Renal cortical epithelial cell (primary cell): ENCODE measurements at places on chromosomes 6 and 20. TPM values are rescaled to one million over a fixed set of nuclear protein-coding genes. Genes with fewer than 3 reads are reported as not detected.

ZSCAN31 gene
- total RNA-seq, result 3.3 and 10.8 TPM in 2 replicates

SULF2 gene
- total RNA-seq, result 27.1 and 217 TPM in 2 replicates

HMGCLL1 gene
- total RNA-seq, result 0.45 and 0.69 TPM in 2 replicates

CCN5 gene
- 0.10 TPM in 1 of 2 replicates, not detected in the other for total RNA-seq

TBX18 gene
- 2.3 and 2.4 TPM in 2 replicates for total RNA-seq

CALHM5 gene
- 0.17 and 0.40 TPM in 2 replicates for total RNA-seq
